Neuronal stem cell (in vitro differentiated cells): ENCODE measurements at places on chromosomes 11 and 22.
A peak's percentile ranks its signal among the peaks of the same experiment; 100 is the strongest.

GRCh38 chr11:64833509-64833908 lies 10.9 kb downstream of the CDC42BPG start:
- no peak for DNase-seq

DNA sequence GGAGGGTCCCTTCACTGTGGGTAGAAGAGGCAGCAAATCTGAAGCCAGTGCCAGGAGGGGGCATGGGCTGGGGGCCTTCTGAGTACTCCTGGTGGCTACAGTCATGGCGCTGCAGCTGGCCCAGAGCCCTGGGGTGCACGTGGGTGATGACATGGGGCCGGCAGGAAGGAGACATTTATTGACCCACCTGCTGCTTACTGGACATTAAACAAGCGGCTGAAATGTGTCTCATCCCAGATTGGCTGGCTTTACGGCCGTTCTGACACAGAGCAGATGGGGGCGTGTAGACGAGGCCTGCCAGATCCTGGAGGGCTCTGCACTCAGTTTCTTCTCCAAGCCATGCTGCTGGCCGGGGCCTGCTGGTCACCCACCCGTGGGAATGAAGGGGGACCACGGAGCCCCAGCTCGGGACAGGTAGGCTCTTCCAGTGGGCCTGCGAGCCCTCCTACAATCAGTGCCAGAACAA lies 906.9 kb downstream of the BRD1 start:
- no peak for DNase-seq

GRCh38 chr11:69280994-69281393 lies 13.0 kb upstream of the MYEOV start:
- no peak for DNase-seq

DNA sequence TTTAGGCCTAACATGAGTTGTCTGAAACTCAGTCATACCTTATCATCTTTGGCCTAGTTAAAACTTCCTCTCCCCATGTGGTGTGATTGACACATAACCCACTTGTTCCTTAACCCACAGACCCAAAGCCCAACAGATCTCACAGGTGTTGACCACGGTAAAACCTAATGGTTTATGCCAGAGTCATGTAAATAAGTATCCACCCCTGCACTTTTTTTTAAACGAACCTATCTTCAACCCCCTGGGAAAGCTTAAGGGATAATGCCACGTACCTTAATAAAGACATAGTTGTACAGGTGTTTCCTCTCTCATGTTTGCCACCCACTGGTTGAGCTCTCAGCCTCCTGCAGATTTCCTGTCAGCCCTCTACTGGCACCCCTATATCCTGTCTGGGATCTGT lies 709.3 kb upstream of the CCDC179 start:
- no peak for DNase-seq

DNA sequence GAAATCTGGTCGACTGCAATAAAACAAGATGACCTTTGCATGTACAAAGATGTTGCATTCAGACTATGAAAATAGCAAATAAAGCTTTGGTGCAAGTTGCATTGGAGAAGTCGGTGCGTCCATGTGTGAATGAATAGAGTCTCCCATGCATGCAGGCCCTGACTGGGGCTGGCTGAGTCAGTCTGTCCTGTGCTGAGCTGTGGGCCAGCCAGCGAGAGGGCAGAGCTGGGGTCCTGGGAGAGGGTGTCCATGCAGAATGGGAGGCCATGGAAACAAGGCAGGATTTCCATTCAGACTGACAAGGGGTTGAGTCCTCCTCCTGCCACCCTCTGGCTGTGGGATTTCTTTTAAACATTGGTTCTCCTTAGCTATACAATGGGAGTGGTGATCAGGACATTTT lies 2.3 kb upstream of the CRYBB3 start:
- DNase-seq: no peak

DNA sequence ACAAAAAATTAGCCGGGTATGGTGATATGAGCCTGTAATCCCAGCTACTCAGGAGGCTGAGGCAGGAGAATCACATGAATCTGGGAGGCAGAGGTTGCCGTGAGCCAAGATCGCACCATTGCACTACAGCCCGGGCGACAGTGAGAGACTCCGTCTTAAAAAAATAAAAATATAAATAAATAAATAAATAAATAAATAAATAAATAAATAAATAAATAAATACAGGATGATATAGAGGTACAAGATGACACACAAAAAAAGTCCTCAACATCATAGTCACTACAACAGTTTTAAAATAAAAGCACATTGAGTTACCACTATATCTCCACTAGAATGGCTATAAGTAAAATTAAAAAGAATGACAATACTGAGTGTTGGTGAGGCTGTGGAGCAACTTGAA lies 97.8 kb downstream of the ALX4 start:
- DNase-seq: no peak

- DNase-seq: peak; percentile 67
These were observed 1.4 kb upstream of the TNNI2 start for GRCh38 chr11:1837171-1838076.

GRCh38 chr11:35954205-35954604 lies 10.3 kb downstream of the LDLRAD3 start:
- DNase-seq: no peak

- no peak for DNase-seq
These were observed 8.5 kb downstream of the TNNT3 start for GRCh38 chr11:1927848-1928469.

DNA sequence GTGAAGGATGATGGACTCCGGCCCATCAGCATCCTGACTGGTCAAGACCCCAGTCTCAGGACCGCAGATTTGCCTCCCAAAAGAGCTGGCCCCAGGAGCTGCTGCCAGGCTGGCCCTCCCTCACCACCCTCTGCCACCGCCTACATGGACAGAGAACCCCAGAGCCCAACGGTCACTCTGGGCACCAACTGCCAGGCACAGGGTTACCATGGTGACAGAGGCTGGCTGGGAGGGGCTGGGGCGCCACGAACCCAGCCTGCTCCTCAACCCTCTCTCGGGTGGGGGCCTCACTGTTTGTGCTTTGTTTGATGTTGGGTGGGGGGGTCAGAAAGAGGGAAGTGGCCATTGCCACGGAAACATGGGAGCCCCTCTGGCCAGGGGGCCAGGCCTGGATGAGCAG lies 55.8 kb downstream of the ELFN2 start:
- no peak for DNase-seq

DNA sequence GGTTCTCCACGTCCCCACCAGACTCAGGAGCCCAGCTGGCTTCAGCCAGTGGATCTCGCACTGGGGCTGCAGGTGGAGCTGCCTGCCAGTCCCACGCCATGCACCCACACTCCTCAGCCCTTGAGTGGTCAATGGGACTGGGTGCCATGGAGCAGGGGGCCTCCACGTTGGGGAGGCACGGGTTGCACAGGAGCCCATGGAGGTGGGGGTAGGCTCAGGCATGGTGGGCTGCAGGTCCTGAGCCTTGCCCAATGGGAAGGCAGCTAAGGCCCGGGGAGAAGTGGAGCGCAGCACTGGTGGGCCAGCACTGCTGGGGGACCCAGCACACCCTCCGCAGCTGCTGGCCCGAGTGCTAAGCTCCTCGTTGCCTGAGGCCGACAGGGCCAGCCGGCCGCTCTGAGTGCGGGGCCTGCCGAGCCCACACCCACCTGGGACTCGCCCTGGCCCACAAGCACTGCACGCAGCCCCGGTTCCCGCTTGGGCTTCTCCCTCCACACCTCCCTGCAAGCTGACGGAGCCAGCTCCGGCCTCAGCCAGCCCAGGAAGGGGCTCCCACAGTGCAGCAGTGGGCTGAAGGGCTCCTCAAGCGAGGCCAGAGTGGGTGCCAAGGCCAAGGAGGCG lies 258.5 kb upstream of the PDGFD start:
- DNase-seq: no peak

- no peak for DNase-seq
These were observed 71.4 kb downstream of the INSC start for GRCh38 chr11:15186146-15186545.

DNA sequence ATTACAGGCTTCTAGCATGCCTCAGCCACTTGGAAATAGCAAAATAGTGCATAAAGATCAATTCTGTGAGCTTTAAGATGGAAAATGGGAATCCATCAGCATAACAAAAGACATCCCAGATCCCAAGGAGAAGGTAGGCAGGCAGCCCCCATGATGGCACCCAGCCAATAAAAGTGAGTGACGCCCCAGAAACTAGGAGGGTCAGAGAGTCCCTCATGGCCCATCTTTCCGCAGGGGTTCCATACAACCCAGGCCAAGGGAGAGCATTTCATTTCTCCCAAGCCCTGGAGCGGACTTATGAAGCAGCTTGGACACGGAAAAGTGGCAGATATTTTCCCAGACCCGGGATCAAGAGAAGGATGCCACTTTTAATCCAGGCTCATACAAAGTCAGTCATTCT lies 93.3 kb downstream of the ZC3H12C start:
- no peak for DNase-seq

DNA sequence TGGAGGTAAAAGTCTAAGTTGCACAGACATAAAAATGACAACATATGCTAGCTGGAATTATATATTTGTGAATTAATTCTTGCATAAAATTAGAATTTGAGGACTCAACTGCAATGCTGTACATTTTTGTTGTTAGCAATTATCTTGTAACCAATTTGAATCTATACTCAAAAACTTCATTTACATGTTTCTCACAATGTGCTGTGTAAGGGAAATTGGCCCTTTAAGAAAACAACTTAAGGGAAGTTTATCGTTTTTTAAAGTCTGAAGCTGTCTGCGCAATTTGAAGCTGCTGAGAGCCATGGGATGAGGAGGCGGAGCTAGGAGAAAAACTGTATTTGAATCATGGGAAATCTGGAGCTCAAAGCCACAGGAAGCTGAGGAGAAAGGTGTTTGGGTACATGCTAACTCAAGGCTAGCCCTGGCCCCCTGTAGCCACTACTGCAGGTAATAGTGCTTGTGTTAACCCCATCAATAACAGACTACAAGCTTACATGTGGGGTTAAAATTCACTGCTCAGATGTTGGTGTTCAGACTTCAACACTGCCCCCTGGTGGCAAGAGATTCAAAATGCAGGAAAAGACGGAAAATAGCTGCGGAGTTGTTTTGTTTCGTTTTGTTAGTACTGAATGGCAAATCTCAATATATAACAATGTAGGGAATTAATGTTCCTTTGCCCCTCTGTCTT lies 126.1 kb downstream of the BRD1 start:
- no peak for DNase-seq

- no peak for DNase-seq
These were observed 431.8 kb upstream of the FAT3 start for GRCh38 chr11:91792779-91793262.

DNA sequence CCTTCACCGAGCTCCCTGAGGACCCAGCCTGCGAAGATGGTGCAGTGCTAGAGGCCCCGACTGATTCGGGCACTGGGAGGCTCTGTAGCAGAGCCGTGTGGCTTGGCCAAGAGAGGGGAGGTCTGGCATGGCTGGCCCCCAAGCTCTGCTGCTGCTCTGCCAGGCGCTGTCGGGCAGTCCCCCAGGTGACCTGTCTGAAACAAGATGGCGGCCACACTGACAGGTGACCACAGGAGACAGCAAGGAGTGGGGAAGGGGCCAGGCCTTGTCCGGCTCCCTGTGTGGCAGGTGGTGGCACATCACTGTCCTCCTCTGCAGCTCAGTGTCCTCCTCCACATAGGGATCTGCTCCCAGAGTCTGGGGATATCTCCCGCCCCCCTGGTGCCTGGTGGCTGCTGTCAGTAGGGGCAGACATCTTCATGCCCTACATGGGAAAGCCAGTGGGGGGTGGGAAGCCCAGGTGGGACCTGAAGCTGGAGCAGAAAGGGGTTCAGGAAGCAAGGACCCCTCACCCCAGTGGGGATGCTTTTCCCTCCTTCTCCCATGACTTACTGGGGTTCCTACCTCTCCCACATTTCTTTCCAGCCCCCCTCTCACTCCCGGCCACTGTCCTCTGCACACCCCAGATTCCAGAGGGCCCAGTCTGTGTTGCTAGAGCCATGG lies 40.1 kb upstream of the WNT11 start:
- DNase-seq: no peak

DNA sequence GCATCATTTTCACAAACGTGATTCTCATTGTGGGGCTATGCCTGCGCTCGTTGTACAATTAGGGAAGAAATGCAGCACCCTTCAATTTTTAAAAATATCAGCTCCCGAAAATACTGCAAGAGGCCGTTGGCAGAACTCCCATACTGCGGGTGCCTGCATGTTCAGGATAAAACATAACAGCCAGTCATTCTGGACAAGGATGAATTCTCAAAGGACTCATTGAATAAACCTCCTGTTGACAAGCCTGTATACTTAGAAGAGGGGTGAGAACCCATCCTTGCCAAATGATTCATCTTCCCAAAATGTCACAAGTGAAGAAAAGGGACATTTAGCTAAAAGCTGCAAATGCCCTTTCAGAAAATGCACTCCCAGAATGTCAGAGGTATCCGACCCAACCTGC lies 141.9 kb downstream of the CSNK2A3 start:
- no peak for DNase-seq

- DNase-seq: no peak
These were observed 12.3 kb downstream of the APOBEC3H start for GRCh38 chr22:39109361-39109760.

- DNase-seq: no peak
These were observed 450 bp downstream of the ZBTB44 start for GRCh38 chr11:130314184-130314749.

GRCh38 chr22:30953206-30953605 lies 15.4 kb downstream of the MORC2 start:
- no peak for DNase-seq

- DNase-seq: no peak
These were observed 2.9 kb upstream of the BID start for GRCh38 chr22:17777005-17777716.

DNA sequence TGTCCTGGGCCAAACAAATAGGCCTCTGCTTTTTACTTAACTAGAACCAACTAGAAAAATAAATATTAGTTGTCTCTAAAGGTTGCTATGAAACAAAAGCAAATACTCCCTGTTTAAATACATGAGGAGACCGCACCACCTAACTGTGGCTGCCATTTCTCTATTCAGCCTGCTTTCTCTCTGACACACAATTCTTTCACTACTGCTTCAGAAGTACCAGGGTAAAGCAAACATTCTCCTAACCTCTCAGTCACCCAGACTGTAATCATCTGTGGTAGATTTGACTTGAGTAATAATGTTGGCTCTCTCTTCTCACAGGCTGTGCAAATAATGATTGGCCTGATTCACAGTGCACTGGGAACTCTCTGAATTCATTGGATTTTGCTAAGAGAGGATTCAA lies 41.0 kb upstream of the MS4A8 start:
- DNase-seq: no peak

- no peak for DNase-seq
These were observed 59.9 kb downstream of the GGTLC2 start for GRCh38 chr22:22704156-22704946.

GRCh38 chr11:64655941-64656601 lies 65.1 kb downstream of the SLC22A12 start:
- DNase-seq: no peak

DNA sequence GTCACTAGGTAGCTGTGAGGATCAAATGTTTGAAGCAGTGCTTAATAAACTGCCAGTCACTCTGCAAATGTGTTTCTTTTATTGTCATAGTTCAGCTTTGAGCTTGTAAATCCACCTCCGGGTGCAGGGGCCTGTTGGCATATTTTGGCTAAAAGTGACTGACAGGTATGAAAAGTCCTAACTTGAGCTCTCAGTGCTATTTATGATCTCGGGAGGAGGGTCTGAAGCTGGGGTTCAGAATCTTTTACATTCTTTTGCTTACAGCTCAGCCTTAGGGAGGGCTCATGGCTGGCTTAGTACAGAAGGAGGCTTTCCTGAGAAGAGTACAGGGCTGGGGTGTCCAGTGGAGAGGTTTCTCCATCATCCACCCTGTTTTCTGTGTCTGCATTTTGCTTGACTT lies 1.5 kb downstream of the ASPHD2 start:
- DNase-seq: no peak
